LNCaP clone FGC (cell line): ENCODE measurements at places on chromosomes 2 and 18.

GRCh38 chr2:216074794-216075193, 6.8 kb downstream of the PECR start:
- no peak for DNase-seq

DNA sequence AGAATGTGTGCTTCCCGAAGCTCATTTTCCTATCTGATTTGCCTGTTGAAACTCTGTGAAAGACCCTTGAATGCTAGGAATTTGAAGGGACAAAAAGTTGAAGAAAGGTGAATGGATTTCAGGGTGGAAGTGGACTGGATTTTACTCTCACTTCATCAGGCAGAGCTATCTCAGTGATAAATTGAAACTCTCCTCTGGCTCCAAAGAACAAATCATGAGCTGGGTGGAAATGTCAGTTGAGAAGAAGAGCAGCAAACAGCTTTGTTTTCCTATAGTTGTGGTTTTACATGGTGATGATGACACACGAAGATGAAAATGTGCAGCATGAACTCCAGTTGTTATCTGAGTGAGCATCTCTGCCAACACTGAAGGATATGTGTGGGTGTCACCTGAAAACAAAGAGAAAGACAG, 34.4 kb downstream of the CD28 start:
- no peak for DNase-seq

- no peak for DNase-seq
These were observed 467.7 kb downstream of the EPHA4 start for GRCh38 chr2:221104361-221104811.

DNA sequence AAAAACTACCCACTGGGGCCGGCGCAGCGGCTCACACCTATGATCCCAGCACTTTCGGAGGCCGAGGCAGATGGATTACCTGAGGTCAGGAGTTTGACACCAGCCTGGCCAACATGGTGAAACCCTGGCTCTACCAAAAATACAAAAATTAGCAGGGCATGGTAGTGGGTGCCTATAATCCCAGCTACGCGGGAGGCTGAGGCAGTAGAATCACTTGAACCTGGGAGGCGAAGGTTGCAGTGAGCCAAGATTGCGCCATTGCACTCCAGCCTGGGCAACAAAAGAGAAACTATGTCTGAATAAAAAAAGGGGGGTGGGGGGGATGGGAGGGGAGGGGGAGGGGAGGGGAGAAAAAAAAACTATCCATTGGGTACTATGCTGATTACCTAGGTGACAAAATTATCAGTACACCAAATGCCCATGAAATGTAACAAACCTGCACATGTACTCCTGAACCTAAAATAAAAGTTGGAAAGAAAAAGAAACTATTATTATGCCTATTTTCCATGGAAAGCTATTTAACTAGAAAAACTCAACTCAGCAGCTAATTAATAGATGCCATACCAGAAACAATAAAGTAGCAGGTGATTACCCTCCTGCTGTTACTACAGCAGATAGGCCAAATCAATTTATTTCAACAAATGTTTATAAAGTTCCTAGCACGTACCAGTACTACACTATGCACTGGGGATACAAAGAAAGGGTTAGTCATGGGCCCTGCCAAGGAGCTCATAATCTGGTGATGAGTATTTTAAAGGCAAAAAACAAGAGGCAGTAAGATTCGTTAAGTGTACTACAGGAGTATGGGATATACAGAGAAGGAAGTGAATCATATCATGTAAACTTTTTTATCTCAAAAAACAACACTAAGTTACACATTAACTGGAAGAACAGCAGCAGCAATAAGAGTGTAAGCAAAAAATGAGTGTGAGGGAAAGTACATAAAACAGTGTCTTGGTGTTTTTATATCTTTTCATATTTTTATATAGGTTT, 112.8 kb upstream of the SLC39A10 start:
- no peak for DNase-seq

DNA sequence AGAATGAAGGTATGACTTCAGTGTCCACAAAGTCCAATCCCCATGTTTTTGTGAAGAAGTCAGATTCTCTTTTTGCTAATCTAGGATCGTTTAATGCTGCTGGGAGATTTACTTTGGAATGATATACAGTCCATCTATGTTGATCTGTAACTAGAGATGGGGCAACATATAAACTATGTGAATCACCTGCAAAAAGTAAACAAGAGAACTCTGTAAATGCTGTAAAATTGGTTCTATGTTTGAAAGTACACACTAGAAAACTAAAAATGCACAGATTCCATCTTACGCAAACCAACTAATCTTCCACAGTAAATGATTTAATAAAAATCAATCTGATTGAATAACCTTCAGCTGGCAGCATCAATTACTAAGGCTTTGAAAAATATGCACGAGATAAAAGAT, 37.5 kb downstream of the VPS54 start:
- peak; percentile 67 for DNase-seq

DNA sequence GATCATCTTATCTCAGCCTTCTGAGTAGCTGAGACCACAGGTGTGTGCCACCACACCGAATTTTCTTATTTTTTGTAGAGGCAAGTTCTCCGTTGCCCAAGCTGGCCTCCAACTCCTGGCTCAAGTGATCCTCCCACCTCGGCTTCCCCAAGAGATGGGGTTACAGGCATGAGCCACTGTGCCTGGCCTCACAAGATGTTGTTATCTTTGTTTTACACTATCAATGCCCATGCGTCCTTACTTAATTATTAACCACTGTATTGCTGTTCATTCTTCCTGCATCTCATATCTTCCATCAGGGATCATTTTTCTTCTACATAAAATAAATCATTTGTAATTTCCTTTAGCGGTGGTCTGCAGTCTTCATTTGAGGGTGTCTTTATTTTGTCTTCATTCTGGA, 181.9 kb downstream of the TGIF1 start:
- no peak for DNase-seq

- no peak for DNase-seq
These were observed 121.1 kb downstream of the TANC1 start for GRCh38 chr2:159089543-159089942.

- no peak for DNase-seq
These were observed 209.5 kb downstream of the LPIN1 start for GRCh38 chr2:11955884-11956291.
